ENCODE measurements at places on chromosomes 2 and 18. TPM values are rescaled to one million over a fixed set of nuclear protein-coding genes. Genes with fewer than 3 reads are reported as not detected.

Gene GPBAR1
- total RNA-seq: 1.8 TPM

GRCh38 chr18:63084219-63084618 is 235.3 kb downstream of the BCL2 start:
- no peak for DNase-seq
- no peaks in the 10 kb centered on the region for H3K4me1 ChIP-seq
- H3K27me3 ChIP-seq: no peaks in the 10 kb centered on the region
- no peak overlapping the region for H3K4me3 ChIP-seq

GRCh38 chr2:186125625-186126024 is 360.4 kb upstream of the ZC3H15 start:
- DNase-seq: no peak
- H3K27ac ChIP-seq: no peak overlapping the region
- H3K36me3 ChIP-seq: no peaks in the 10 kb centered on the region
- no peak overlapping the region for H3K4me3 ChIP-seq

DNA sequence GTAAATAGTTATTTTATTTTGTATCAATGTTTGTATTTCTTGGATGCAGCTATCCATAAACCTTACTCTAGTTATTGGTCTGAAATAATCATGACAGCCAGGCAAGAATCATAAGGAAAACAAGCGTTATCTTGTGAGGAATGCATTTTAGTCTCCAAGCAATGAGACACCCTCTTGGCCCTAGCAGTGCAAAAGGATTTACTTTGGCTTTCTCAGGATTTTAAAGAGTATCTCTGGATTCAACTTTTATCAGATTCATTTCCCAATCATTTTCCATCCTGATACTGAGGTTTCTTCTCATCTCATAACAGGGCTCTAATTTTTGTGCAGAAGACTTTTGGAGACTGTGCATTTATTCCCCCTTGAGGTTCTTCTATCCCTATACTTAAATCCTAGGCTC is 480.8 kb downstream of the TMX3 start:
- H3K36me3 ChIP-seq: no peaks in the 10 kb centered on the region
- DNase-seq: no peak

GRCh38 chr18:14927701-14928100 is 179.7 kb downstream of the ANKRD30B start:
- no peak overlapping the region for H3K4me3 ChIP-seq
- no peaks in the 10 kb centered on the region for H3K4me1 ChIP-seq
- no peaks in the 10 kb centered on the region for H3K36me3 ChIP-seq
- H3K27me3 ChIP-seq: no peaks in the 10 kb centered on the region
- no peak for DNase-seq
- H3K27ac ChIP-seq: no peak overlapping the region

DNA sequence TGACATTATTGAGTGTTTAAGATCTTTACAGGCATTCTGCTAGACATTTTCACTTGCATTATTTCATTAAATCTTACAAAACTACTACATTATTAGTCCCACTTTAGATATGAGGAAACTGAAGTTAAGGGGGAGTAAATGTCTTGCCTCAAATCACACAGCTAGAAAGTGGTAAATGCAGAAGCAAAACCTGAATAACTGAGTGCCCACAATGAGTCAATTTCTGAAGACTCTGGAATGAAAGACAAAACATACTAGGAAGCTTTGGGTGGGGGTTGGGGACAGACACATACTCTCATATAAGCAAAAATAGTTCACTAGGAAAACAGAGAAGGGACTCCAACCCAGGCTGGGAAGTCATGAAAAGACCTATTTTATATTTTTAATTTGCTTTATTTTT is 214.4 kb upstream of the LRATD1 start:
- H3K27ac ChIP-seq: no peak overlapping the region
- no peak for DNase-seq
- no peaks in the 10 kb centered on the region for H3K27me3 ChIP-seq
- H3K4me3 ChIP-seq: no peak overlapping the region

- H3K4me1 ChIP-seq: peaks cover 11% of the 10 kb centered on the region
- no peak overlapping the region for H3K4me3 ChIP-seq
- no peaks in the 10 kb centered on the region for H3K27me3 ChIP-seq
- no peak for DNase-seq
- no peaks in the 10 kb centered on the region for H3K36me3 ChIP-seq
Measured at GRCh38 chr2:201777043-201777442, 3.7 kb downstream of the ALS2 start.

GRCh38 chr2:172169611-172170010 is 66.9 kb upstream of the DLX2 start:
- no peak for DNase-seq
- peaks cover 11% of the 10 kb centered on the region for H3K4me1 ChIP-seq
- H3K4me3 ChIP-seq: no peak overlapping the region
- no peaks in the 10 kb centered on the region for H3K27me3 ChIP-seq

- DNase-seq: no peak
- H3K27ac ChIP-seq: no peak overlapping the region
Measured at GRCh38 chr2:145751629-145752028, 1231.7 kb upstream of the ZEB2 start.

GRCh38 chr2:31365834-31366505 is 48.6 kb downstream of the XDH start:
- no peaks in the 10 kb centered on the region for H3K36me3 ChIP-seq
- H3K4me1 ChIP-seq: no peaks in the 10 kb centered on the region
- no peak for DNase-seq
- no peaks in the 10 kb centered on the region for H3K27me3 ChIP-seq
- no peak overlapping the region for H3K4me3 ChIP-seq

Gene TBR1
- total RNA-seq: not detected

Gene ZBTB7C
- 0.74 TPM for total RNA-seq

DNA sequence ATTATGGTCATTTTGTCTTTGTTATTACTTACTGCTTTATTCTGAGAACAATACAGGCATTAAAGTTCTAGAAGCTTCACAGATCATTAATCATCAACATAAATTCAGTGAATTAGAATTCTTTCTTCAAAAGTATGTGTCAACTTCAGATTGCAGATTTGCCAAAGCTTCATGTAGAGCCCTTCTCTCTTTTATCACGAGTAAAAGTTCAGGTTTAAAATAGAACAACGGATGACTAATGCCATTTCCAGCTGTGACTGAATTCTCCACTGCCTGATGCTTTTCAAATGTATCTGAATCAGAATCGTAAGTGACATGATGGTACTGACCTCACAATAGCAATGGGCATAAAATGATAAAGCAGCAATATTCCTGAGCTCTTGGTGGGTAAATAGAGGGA is 116.0 kb downstream of the ABCA12 start:
- H3K36me3 ChIP-seq: no peaks in the 10 kb centered on the region
- DNase-seq: no peak
- H3K27me3 ChIP-seq: no peaks in the 10 kb centered on the region
- H3K4me3 ChIP-seq: no peak overlapping the region

- no peak overlapping the region for H3K27ac ChIP-seq
- no peaks in the 10 kb centered on the region for H3K36me3 ChIP-seq
- H3K4me1 ChIP-seq: no peaks in the 10 kb centered on the region
- DNase-seq: no peak
- no peaks in the 10 kb centered on the region for H3K27me3 ChIP-seq
Measured at GRCh38 chr2:170509452-170510193, 205.5 kb upstream of the SP5 start.

Gene SH3BP4
- 99.7 TPM for total RNA-seq

DNA sequence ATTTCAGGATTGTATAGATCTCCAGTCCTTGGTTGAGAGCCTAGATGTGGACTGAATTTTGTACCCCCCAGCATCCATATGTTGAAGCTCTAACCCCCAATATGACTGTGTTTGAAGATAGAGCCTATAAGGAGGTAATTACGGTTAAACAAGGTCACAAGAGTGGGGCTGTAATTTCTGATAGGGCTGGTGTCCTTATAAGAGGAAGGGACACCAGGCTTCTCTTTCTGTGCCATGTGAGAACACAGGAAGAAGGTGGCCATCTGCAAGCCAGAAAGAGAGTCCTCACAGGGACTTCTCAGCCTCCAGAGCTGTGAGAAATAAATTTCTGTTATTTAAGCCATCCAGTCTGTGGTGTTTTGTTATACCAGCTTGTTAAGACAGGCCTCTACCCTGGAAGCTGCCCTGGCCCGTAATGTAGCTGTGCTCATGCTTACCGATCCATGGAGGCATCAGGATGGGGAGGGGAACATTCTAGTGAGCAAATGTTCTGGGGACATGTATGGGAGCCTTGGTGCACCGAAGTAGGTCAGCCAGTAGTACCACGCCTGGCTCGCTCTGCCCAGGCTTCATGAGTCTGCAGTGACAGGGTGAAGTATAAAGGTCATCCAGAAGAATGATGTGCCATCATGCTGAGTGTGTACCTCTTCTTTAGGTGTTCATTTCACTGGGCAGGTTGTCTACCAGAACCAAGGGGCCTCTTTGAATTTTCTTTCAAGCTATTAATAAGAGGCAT is 16.1 kb downstream of the RASGRP3 start:
- no peak overlapping the region for H3K4me3 ChIP-seq
- H3K36me3 ChIP-seq: no peaks in the 10 kb centered on the region
- no peak overlapping the region for H3K27ac ChIP-seq

Gene HOXD11
- not detected for total RNA-seq

Gene FBLN7
- total RNA-seq: 0.51 TPM

Gene RASGRP3
- total RNA-seq: 3.4 TPM

GRCh38 chr2:161604901-161605300 is 19.3 kb upstream of the SLC4A10 start:
- no peak for DNase-seq
- no peaks in the 10 kb centered on the region for H3K4me1 ChIP-seq
- H3K4me3 ChIP-seq: no peak overlapping the region
- H3K27me3 ChIP-seq: no peaks in the 10 kb centered on the region

- H3K27me3 ChIP-seq: no peaks in the 10 kb centered on the region
- DNase-seq: no peak
- no peak overlapping the region for H3K4me3 ChIP-seq
- H3K27ac ChIP-seq: no peak overlapping the region
- H3K36me3 ChIP-seq: no peaks in the 10 kb centered on the region
Measured at GRCh38 chr2:127324635-127325034, 30.7 kb upstream of the ERCC3 start.

GRCh38 chr2:230472621-230473018 is 56.6 kb downstream of the SP100 start:
- no peaks in the 10 kb centered on the region for H3K4me1 ChIP-seq
- no peak for DNase-seq
- H3K27me3 ChIP-seq: no peaks in the 10 kb centered on the region
- H3K36me3 ChIP-seq: no peaks in the 10 kb centered on the region

Gene VSNL1
- 0.41 TPM for total RNA-seq

DNA sequence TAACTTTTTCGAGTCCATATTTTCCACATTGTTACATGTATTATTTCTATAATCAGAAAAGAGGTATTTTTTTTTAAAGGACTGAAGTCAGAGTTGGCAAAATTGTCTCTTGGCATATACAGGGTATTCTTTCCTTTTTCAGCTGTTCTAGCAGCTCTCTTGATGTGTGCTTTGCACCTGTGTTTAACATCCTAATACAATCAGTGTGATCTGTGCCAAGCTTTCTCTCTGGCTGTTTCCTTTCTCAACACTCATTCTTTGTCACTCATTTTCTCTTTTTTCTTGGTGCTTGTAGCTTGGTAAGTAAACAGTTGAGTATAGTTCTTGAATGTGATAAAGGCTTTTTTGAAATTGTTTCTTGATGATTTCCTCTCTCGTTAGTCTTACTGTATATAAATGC is 9.2 kb downstream of the RNMT start:
- no peak for DNase-seq
- no peak overlapping the region for H3K4me3 ChIP-seq

- no peak for DNase-seq
- no peaks in the 10 kb centered on the region for H3K36me3 ChIP-seq
- H3K27me3 ChIP-seq: no peaks in the 10 kb centered on the region
- no peak overlapping the region for H3K4me3 ChIP-seq
- H3K4me1 ChIP-seq: peaks cover 12% of the 10 kb centered on the region
- no peak overlapping the region for H3K27ac ChIP-seq
Measured at GRCh38 chr2:105610576-105611332, 134.0 kb upstream of the NCK2 start.

DNA sequence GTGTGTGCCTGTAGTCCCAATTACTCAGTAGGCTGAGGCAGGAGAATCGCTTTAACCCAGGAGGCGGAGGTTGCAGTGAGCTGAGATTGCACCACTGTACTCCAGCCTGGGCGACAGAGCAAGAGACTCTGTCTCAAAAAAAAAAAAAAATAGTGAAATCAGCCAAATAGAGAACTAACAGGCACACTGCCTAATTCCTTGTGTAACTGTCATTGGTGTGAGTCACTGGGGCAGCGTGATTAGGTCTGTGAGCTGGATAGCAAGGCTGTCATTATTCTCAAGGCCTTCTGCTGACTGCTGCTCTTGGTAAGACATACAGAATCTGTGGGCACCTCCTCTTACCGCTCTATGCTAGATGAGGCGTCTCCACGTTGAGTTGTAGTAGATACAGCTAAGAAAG is 270.3 kb downstream of the NEDD4L start:
- peaks cover 41% of the 10 kb centered on the region for H3K4me1 ChIP-seq
- no peaks in the 10 kb centered on the region for H3K27me3 ChIP-seq
- peak overlapping the region; percentile 84 for H3K27ac ChIP-seq
- H3K4me3 ChIP-seq: no peak overlapping the region
- peak; percentile 79 for DNase-seq
- no peaks in the 10 kb centered on the region for H3K36me3 ChIP-seq

Gene B4GALT6
- 2.6 TPM for total RNA-seq

DNA sequence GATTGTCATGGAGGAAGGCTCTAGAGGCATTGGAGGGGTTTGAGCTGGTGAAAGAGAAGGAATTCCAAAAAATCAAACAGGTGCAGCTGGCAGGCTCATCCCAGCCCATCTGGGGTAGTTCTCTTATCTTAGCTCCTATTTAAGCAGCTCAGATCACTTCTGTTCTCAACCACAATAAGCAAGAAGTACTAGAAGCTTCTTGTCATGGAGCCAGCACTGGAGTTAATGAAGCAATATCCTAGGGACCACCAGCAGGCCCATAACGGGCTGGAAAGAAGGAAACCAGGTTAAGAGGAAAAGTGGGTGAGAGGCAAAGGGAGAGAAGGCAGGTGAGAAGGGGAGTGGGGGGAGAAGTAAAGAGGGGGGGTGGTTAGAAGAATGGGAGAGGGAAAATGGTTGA is 100.7 kb upstream of the ZFP36L2 start:
- H3K4me1 ChIP-seq: peaks cover 16% of the 10 kb centered on the region
- DNase-seq: no peak
- H3K4me3 ChIP-seq: no peak overlapping the region
- no peaks in the 10 kb centered on the region for H3K36me3 ChIP-seq
- H3K27ac ChIP-seq: no peak overlapping the region

DNA sequence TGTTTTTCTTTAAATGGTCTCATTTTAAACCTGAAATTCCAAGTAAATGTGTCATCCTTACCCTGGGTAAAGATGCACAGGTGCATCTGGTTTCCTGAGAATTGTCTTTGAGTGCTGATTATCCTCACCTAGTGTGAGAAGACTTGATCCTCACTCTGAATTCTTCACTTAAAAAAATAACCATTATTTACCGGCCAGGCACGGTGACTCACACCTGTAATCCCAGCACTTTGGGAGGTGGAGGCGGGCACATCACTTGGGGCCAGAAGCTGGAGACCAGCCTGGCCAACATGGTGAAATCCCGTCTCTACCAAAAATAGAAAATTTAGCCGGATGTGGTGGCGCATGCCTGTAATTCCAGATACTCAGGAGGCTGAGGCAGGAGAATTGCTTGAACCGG is 9.9 kb upstream of the WNT6 start:
- no peaks in the 10 kb centered on the region for H3K4me1 ChIP-seq
- H3K36me3 ChIP-seq: no peaks in the 10 kb centered on the region

Gene CHRNG
- total RNA-seq: not detected

Gene MOB1A
- total RNA-seq: 21.5 TPM

Gene CDH20
- not detected for total RNA-seq

GRCh38 chr18:56649996-56650395 is 1.2 kb upstream of the WDR7 start:
- DNase-seq: no peak
- no peak overlapping the region for H3K4me3 ChIP-seq
- no peaks in the 10 kb centered on the region for H3K27me3 ChIP-seq
- H3K4me1 ChIP-seq: no peaks in the 10 kb centered on the region

GRCh38 chr2:53450923-53451322 is 316.7 kb upstream of the CHAC2 start:
- H3K4me1 ChIP-seq: peaks cover 4% of the 10 kb centered on the region
- DNase-seq: no peak
- no peak overlapping the region for H3K4me3 ChIP-seq

Gene HOXD13
- not detected for total RNA-seq

All from pancreas (tissue), 10 donors.